Globus pallidus (tissue), 1 donor: ENCODE measurements at places on chromosomes 3 and 15.
A peak's percentile ranks its signal among the peaks of the same experiment; 100 is the strongest.

- no peak for DNase-seq
Observed at GRCh38 chr3:113436809-113437208, 4.5 kb downstream of the CFAP44 start.

GRCh38 chr3:44862226-44862637 lies 520 bp downstream of the TMEM42 start:
- DNase-seq = no peak

GRCh38 chr3:180280555-180280954 lies 243.8 kb upstream of the PEX5L start:
- DNase-seq = no peak

DNA sequence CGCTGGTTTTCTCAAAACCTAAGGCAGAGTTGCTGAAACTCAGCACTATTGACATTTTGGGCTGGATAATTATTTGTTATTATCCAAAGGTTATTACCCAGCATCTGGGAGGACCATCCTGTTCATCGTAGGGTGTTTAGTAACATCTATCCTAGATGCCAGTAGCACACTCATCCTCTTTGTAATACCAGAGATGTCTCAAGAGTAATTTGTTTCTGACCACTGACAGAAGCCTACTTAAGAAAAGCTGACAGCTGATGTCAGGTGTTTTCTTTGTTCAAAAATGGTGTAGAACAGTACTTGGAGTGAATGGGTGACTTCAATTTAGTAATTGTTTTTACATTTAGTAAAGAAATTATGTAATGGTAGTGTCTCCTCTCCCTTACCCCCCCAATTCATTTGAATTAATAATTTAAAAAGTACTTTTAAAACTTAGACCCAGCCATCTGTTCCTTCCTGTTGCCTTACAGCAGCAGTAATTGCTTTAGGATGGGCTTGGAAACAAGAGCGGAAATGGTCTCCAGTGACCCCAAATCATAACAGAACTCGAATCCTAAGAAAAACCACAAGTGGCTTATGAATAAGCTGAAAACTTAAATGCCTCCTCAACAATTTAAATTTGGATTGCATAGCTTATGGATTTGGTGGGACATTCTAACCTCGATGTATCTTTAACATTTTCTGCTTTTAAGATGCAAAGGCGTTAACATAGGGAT lies 105.4 kb downstream of the PTPRG start:
- DNase-seq = no peak

GRCh38 chr3:141644931-141645330 lies 93.2 kb upstream of the RNF7 start:
- peak; percentile 37 for DNase-seq

DNA sequence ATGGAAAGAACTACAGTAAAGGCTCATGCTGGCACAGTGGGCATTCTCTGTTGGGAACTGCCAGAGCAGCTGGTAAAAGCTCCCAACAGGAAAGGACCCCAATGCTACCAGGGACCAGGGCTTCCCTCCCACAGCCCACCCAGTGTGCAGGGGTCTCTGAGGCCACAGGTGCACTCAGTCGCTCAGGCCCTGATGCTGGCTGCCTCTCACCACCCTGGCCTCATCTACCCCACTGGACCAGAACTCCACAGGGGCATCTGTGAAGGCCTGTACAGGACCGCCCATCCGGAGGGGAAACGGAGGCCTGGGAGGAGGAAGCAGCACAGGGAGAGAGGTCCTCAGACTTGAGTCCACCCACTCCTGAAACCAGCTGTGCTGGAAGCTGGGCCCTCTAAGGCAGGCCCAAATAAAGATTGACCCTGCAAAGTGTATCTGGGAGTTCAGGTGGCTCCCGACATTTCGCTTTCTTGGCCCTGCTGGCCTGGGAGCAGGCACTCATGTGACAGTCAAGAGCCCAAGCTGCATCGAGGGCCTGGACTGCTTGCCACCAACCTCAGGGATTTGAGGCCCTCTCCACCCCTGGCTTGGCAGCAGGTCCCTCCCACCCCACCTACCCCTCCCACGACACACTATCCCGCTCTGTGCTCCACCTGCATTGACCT lies 12.7 kb downstream of the KLF15 start:
- no peak for DNase-seq

DNA sequence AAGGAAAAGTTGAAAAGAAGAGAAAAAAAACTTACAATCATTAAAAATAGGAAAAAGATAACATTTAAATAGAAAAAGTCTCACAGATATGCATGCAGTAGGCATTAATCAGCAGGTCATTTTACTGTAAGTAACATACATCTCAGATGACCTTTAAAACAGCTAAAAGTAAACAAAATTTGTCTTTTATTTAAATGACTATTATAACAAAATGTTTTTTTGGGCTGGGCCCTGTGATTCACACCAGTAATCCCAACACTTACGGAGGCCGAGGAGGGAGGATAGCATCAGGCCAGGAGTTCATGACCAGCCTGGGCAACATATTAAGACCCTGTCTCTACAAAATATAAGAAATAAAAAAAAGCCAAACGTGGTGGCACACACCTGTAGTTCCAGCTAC lies 14.7 kb downstream of the IQGAP1 start:
- DNase-seq = no peak

DNA sequence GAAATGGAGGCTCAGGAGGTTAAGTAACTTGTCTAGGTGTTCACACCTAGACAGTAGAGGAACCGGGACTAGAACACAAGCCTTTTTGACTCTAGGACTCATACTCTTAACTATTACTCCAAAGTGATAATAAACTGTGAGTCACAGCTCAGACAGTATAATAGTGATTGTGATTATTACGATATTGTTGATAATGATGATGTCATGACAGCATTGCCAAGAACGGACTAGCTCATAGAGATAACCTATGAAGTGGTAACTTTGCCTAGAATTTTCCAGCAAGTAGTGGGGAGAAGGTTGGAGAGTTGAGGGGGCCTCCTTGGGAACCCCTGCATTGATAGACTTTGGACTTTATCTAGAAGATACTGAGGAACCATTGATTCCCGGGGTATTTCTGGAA lies 34.0 kb downstream of the STARD5 start:
- no peak for DNase-seq

DNA sequence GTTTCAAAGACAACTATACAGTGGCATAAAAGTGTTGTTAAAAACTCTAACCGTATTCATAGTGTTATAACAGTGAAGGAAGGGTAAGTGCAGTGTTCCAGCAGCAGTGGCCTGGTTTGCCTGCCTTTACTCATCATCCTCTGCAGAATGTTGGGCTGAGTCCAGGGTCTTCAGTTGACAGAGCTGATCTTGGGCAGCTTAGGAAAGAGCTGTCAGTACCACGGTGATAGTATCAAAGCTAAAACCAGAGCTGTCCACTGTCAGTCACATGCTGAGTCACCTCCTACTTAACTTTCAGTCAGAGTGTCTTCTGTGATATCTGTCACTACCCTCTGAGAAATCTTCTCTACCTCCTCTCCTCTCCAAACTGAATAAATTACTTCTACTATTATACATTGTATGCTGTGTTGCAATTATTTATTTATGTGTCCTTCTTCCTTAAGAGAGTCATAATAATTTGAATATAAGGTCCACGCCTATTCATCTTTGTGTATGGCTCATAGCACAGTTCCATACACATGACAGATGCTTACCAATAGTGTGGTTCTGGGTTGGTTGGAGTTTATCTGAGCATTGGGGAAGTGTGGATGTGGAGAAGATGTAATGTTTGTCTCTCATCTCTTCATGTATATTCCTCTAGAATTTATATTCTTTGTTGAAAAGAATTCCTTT lies 242.1 kb downstream of the ZIC1 start:
- no peak for DNase-seq

GRCh38 chr3:25747033-25747432 lies 36.2 kb downstream of the NGLY1 start:
- no peak for DNase-seq

- no peak for DNase-seq
Observed at GRCh38 chr15:43948691-43949325, 122.0 kb downstream of the WDR76 start.

DNA sequence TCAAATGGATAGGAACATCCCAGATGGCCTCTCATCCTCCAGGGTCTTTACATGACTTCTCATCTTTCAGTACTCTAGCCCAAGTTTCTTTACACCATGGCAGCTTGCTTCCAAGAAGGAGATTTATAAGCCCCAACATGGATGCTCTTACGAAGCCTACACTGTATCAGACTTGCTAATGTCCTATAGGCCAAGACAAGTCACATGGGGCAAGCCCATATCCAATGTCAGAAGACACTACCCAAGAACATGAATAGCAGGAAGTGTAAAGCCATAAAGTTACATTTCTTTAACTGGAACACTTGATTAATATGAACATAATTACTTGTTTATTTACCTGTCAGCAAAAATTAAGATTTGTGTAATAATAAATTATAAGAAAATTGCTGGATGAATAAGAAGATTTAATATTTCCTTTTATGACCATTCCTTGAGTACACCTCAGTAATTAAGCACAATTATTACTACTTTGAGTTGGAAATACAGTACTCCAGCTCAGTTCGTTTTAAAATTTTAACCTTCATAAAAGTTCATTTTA lies 5.1 kb downstream of the SPESP1 start:
- DNase-seq = no peak
